Right hindlimb (tissue), 1 donor: ENCODE measurements at places on chromosomes 3 and 15.
A peak's percentile ranks its signal among the peaks of the same experiment; 100 is the strongest.

DNA sequence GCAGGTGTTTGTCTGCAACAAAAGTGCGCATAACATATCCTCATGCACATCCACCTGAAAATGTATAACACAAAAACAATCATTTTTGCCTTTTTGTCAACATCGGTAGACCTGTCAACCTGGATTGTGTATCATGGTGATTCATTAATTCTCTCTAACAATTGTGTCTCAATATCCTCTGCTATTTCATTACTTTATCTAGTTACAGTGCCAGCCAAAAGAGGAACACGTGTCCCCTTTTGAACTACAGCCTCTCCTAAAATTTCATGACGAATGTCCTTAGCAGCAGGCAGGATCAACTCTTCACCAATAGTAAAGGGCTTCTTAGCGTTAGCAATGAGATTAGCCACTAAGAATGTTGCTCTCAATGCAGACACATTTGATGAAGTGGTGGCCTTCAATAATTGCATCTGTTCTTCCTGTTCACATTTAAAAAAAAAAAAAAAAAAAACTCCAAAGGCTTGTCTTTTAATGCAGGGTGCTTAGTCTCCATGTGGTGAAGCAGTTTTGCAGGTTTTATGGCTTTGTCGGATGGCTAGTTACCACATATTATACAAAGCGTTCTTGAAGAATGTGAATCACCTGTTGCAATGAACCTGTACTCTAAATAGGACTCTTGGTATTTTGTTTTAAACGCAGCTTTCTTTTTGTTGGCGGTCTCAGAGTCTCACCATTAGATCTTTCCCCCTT is 45.7 kb upstream of the MCTP2 start:
- DNase-seq, result no peak

GRCh38 chr3:66851894-66852613 is 146.1 kb upstream of the KBTBD8 start:
- peak; percentile 24 for DNase-seq

- no peak for DNase-seq
Observed at GRCh38 chr15:53831907-53832770, 72.7 kb upstream of the WDR72 start.

DNA sequence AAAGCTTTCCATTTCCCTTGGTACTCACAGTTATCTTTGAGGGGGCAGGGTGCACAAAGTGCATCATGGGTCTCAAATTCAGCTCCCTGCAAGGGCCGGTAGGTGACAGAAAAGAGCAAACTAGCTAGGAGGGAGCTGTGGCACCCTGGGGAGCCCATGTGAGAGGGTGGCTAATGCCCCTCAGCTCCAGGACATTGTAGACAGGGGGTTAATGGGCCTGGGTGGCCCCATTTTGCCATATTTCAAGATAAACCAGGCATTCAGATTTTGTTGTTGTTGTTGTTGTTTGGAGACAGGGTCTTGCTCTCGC is 3.7 kb upstream of the SLC6A6 start:
- DNase-seq, result no peak

GRCh38 chr3:140956058-140956835 is 14.6 kb downstream of the SLC25A36 start:
- DNase-seq, result no peak

GRCh38 chr15:96088650-96089049 is 241.8 kb upstream of the NR2F2 start:
- no peak for DNase-seq

GRCh38 chr3:24272875-24273274 is 221.8 kb downstream of the THRB start:
- no peak for DNase-seq

- DNase-seq, result no peak
Observed at GRCh38 chr15:96172417-96172816, 158.1 kb upstream of the NR2F2 start.

- DNase-seq, result no peak
Observed at GRCh38 chr3:18790384-18790783, 357.9 kb upstream of the KCNH8 start.

- no peak for DNase-seq
Observed at GRCh38 chr3:94011233-94011711, 17.1 kb downstream of the STX19 start.

GRCh38 chr3:143145906-143146305 is 26.3 kb downstream of the CHST2 start:
- DNase-seq, result no peak

GRCh38 chr3:107650788-107651187 is 128.0 kb downstream of the BBX start:
- DNase-seq, result no peak

DNA sequence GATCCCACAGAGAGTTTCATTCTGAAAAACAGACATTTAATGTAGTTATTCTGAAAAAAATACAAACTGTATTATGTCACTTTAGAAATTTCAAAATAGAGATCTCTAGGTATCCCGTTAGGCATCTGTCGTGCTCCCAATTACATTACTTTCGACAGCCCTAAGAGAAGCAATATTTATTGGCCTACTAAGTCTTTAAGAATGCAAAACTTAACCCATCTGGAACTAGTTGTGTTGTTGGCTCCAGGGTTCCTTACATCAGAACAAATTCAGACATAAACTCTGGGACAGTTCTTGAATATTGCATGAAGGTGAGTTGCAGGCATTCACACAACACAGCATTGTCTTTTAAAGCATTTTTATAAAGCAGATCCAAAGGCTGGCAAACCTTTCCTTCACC is 498.4 kb downstream of the FHIT start:
- no peak for DNase-seq

DNA sequence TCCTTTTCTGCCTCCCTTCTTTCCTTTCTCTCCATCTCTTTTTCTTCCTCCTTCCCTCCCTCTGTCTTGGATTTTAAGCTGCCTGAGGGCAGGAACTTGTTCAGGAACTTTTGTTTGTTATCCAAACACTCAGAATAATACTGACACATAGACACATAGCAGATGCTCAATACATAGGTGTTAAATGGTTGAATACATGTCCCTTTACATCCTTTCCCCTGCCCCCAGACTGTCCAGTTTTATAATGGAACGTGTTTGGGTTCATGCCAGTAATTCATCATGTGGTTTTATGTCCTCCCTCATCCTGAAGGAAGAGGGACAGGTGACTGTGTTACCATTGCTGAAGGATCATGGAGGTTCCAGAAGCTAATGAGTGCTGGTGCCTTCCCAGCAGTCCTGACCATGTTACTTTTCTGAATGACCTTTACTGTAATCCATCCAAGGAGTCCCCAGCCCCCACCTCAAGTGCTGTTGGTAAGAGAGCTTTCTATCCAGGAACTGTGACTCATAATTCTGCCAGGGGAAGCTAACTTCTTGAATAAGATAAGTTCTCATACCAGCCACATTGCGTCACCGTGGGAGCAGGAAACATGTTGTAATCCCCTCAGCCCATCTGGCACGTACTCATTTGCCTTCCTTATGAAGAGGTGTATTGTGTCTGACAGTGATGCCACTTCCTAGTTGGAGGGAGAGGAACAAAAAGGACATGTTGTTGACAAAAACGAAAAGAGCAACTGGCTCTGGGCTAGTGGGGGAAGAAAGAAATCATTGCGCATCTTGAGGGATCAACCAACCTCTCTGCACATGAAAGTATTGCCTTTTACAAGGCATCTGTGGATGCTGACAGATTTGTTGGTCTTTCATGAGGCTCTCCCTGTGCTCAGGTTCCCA is 52.4 kb downstream of the IL1RAP start:
- DNase-seq, result peak; percentile 64

GRCh38 chr3:30042274-30042859 is 564.0 kb upstream of the TGFBR2 start:
- DNase-seq, result peak; percentile 79

DNA sequence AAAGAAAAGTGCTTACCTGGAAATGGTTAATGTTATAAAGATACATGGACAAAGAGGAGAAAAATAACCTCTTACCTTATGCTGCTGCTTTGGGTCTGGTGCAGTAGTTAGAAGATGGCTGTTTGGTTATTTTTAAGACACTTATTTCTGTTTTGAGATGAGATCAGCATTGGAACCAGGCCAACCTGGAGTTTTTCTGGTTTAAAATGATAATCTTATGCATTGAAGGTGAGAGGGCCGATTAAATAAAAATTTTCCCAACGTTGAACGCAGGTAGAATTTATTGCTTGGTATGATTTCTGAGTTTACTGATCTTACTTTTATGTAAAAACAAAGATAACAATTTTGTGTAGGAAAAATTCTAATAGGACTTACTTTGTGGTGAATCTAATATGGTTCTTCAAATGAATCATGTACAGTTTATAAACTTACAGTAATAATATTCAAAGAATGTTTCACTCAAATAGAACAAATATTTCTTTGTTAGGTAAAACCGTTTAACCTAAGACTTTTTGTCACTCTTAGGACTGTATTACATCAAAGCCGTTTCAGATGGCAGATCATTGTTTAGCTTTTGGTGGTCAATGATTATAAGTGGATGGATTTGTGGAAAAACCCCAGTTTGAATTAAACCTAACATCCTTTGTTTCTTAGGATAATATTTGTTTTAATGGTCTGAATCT is 14.9 kb downstream of the UBE2E2 start:
- DNase-seq, result no peak

- DNase-seq, result no peak
Observed at GRCh38 chr15:29938361-29939335, 116.4 kb upstream of the TJP1 start.

GRCh38 chr3:44477312-44478030 is at the start of gene ZNF445:
Gene ZNF445, minus strand, starts transcription at chr3:44477670. Its CDS starts 22,121 bp downstream, at chr3:44455549.
- DNase-seq, result peak; percentile 89

DNA sequence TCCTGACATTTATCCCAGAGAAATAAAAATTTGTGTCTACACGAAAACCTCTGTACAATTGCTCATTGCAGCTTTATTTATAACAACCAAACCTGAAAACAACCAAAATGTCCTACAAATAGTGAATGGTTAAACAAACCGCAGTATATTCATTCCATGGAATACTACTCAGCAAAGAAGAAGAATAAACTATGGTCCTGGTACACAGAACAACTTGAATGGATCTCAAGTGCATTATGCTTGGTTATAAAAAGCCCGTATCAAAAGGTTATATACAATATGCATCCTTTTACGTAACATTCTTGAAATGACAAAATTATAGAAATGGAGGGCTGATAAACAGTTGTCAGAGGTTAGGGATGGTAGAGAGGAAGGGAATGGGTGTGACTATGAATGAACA is 3.7 kb downstream of the SEC22C start:
- DNase-seq, result no peak

DNA sequence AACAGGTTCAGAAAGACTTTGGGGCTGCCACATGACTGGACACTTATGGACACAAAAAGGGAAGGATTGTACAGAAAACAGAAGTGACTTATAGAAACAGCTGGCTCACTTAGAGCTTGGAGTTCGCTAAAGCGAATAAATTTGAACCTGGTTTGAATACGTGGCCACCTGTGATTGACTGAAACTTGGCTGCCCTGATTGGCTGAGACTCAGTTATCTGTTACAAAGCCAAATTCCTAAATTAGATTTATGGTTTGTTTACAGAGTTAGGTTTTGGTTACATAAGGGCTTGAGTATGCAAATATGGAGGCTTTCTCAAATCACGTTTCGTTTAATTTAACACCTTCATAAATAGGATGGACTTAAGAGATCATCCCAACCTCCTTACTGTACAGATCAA is 270.2 kb downstream of the THSD4 start:
- no peak for DNase-seq

DNA sequence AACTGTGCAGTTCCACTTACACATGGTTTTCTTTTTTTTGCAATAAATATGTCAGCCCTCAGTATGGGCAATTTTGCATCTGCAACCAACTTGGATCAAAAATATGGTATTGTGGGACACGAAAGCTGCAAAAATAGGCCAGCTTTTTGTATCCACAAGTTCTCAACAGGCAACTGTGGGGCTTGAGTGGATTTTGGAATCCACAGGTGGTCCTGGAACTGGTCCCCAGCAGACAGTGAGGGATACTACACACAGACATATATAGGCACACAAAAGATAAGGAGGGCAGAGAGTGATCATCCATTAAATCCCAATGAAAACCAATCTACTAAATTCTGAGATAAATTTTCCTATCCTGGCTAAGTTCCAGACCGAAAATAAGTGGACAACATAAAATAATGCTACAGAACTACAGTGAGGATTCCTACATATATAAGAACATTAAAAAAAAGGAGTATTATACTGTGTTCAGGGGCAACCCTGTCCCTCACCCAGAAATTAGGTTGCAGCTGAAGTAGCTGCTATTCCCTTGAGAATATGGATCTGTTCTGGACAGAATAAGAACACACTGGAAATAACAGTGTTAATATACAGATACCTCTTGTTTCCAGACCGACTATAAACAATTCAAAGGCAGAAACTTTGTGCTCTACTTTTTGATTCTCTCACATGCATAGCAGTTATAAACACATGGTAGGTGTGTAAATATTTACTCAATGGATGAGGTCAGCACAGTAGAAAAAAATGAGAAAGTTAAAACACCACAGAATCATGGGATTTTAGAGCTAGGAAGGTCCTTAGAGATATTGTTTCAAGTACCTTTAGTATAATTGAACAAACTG is 25.4 kb downstream of the DENND4A start:
- DNase-seq, result no peak

GRCh38 chr3:133521946-133522345 is 51.5 kb upstream of the CDV3 start:
- no peak for DNase-seq

GRCh38 chr3:100103558-100104441 is 10.5 kb downstream of the FILIP1L start:
- no peak for DNase-seq

DNA sequence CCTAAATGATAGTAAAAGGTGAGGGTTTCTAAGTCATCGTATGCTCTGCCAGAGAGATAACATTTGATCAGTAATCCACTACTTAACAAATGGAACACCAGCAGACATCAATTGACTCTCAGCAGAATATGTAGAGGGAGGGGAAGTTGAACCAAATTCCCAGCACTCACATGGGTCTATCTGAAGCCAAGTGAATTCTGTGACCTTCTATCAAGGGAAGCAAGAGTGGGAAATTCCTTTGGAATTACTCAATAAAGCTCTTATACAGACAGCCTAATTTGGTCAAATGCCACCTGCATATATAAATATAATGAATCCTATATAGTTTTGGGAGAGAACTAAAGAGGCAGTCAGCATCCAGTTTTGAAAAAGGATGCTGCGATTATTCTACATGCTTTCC is 15.8 kb upstream of the KCNMB2 start:
- no peak for DNase-seq

DNA sequence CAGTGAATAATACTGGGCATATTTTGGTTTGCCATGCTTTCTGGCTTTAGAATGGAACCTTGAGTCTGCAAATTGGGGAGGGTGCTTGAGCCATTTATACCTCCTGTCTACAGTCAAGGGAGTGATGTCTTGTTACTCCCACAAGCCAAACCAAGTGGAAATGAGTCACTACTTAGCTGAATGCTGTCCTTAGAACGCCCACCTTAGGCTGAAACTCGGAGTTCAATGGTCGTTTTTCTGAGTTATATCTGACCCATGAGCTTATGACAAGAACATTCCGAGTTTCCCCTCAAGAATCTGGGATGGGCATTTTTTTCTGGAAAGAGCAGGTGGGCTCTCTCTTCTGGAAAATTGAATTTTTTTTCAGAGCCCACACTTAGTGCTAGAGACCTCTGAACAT is 17.4 kb upstream of the CLDN18 start:
- DNase-seq, result no peak

- no peak for DNase-seq
Observed at GRCh38 chr3:193196746-193197145, 44.3 kb upstream of the PLAAT1 start.

- no peak for DNase-seq
Observed at GRCh38 chr3:65915477-65915876, 123.2 kb downstream of the MAGI1 start.
